GM04504 (cell line): ENCODE measurements at places on chromosomes 2 and 18.

GRCh38 chr2:215826838-215827441, 186.4 kb downstream of the MREG start:
- DNase-seq = no peak

GRCh38 chr2:32446369-32446768, 89.5 kb downstream of the BIRC6 start:
- DNase-seq = no peak

DNA sequence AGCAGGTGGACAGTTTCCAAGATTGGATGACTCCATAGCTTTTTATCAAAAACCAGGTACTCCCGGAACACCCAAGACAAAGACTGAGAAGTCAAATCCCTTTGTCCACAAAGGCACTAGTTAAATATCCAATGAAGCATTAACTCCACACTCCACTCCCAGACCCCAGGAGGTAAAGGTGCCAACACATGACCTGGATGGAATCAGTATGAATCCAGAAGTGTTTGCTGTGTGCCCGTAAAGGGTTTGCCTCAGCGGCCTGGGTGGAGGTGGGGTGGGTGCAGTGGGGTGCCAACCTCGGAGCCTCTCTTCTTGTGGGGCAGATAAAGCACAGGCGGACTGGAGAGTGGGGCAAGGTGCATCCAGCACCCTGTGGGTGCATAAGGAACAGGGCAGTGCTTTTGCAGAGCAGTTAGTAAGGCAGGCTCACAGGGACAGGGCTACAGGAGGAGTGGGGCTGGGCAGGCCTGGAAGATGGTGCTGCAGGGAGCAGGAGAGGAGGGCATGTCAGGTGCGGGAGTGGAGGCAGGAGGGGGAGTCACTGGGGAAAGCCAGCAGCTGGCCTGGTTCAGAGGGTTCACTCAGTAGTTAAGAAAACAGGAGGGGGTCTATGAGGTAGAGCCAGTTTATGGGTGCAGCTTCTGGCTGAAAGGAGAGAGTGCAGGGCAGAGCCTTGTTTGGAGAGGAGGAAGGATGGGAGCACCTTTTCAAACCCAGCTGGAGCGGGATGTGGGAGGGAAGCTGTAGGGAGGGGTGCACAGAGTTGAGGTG, 208.4 kb upstream of the SMAD2 start:
- no peak for DNase-seq

- no peak for DNase-seq
These were observed 209.3 kb downstream of the SS18 start for GRCh38 chr18:25881149-25881548.

DNA sequence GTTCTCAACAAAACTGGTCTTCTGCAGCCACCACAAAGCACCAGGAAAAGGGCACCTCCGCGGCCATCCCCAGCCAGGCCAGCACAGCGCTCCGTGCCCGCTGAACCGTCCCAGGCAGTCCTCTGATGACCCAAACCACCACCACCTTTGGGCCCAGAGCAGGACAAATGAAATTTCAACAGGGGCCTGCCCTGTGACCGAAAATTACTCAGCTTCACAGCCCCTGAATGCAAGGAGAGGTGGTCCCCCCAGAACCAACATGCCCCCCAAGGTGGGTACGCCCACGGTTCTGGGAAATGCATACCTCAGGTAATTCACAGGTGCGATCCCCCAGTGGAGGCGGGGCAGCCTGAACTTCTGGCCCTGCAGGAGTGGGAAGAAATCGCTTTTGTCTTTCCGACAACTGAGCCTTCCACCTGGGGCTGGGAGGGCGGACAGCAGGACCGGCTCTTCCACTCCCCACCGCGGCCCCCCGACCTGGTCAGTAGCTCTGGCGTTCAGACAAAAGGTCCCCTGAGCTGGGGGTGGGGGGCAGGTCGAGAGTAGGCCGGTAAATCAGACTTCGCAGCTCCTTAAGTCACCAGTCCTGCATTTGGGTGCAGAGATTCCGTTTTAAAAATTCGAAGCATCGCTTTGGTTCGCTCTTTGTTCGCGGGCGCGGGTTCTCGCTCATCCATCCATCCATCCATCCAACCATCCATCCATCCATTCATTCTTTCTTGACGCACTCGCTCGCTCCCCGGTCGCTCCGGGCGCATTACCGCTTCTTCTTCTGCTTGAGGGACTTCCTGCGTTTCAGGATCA, 1.4 kb downstream of the ARL4C start:
- DNase-seq = no peak

DNA sequence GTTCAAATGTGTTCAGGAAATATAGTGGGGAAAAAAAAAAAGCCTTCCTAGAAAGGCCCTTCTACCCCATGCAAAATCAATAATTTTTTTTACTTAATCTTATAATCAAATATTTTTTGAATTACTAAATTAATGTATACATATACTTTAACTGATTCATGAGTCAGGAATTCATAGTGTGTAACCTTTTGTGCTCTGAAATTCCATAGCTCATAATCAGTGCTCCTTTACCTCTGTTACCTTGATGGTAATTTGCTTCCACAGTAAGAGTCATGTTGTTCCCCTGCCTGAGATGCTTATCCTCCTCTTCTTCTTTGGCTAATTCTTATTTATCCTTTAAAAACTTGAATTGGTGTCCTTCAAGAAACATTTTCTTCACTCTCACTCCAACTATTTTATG, 414.2 kb downstream of the THSD7B start:
- DNase-seq = no peak

DNA sequence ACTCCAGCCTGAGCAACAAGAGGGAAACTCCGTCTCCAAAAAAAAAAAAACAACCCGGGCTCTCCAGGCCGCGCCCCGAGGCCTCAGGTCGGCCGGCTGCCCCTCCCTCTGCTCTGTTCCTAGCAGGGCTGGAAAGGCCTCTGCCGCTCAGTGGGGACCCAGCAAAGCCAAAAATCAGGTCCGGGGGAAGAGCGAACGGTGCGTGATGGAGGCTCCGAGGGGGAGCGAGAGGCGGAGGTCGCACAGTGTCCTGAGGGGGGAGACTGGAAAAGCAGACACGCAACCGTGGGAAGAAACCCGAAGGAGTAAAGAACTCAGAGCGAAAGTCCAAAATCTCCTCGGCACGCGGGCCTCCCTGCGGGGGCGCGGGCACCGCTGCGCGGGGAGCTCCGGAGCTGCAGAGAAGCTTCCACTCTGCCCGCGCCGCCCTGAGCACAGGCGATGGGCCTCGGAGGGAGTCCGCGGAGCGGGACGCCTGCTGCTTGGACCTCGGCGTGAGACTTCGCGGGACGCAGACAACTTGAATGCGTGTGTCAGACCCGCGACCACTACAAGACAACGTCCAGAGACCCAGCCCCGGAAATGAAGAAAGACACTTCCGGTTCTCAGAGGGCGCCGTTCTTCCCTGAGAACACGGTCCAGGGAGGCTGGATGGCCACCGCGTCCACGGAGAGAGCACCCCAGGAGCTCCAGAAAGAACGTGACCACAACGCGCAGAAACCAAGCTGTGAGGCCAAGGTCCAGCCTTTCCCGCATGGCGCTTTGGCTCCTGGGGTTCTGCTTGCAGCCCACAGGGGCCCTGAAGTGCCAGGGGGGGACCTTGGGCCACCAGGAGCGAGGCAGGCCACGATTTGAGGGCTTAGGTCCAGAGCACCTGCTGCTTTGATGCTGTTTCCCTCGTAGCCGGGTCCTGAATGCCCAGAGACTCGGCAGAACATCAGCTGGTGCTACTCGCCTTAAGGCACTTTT, 219.8 kb downstream of the DPP10 start:
- DNase-seq = no peak

DNA sequence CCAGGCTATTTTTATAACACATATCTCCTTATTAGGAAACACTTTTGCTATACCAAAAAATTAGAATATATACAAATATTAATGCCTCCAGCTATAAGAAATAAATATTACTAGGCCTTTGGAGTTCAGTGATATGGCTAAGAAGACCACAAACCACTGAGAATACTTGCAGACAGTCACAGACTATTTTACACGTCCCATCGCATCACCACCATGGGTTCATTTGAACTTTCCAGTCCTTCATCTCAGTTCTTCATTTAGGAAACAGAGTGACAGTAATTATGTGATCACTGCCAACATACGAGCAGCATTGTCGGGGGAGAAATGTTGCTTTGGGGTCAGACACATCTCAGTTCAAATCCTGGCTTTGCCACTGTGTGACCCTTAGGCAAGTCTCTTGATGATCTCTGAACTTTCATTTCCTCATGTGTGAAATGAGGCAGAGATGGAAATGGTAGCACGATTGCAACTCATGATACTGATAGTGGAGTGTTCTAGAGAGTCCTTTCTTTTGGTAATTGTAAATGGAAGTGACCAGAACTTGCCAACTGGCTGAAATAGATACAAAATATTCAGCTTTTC, 138.9 kb upstream of the NRP2 start:
- DNase-seq = no peak

- peak; percentile 35 for DNase-seq
These were observed 102.1 kb downstream of the ATAD2B start for GRCh38 chr2:23824777-23825212.

GRCh38 chr18:62802523-62802922, 87.2 kb downstream of the PHLPP1 start:
- DNase-seq = no peak

DNA sequence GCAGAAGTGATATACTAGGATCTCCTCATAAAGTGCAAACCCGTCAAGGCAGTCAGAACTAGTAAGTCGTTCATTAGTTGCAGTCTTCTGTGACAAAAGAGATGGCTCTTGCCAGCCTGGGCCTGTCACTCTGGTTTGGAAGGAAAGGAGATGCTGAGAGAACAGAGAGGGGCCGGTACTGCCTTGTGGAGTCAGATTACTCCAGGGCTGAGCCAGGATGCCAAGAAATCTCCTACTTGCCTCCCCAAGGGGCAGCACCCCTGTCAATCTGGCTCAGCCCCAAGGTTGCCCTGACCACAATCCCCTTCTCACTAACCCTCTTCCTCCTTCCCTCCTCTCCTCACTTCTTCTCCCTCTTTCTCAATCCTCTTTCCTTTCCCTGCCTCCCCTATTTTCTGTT, 62.9 kb upstream of the ASPRV1 start:
- DNase-seq = no peak
